C1 segment of cervical spinal cord (tissue), 14 donors: ENCODE measurements at places on chromosomes 2 and 18.

DNA sequence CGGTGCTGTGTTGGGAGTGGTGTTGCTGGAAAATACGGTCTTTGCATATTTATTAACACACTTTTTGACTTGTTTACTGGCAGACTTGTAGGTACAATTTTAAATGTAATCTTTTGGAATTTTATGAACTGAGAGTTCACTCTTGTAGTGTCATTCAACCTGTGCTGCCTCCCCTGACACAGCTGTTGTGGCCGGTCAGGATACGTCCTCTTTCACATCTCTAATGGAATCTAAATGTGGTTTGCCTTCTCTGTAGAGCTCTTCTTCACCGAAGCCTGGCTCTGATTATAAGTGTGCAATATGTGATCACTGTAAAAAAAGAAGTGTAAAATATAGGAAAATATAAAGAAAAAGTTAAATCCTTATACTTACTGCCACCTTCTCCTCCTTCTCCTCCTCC, 94.7 kb downstream of the MAP4K4 start:
- DNase-seq: no peak

DNA sequence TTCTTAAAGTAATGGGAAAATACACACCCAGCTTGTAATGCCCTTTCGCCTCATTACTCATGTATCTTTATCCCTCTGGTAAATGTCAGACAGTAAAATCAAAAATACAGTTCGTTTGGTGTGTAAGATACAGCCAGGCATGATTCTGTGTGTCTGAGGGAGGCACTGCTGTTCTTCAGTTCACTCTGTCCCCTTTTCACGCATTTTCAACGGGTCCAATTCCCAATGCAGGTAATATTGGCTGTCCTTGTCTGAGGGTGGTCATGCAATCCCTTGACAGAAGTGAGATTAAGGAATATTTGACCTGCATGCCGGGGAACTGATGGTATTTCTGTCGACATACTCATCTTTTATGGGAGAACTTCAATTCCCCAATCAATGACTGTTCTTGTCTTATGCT, 587.2 kb upstream of the NXPH2 start:
- DNase-seq: no peak

DNA sequence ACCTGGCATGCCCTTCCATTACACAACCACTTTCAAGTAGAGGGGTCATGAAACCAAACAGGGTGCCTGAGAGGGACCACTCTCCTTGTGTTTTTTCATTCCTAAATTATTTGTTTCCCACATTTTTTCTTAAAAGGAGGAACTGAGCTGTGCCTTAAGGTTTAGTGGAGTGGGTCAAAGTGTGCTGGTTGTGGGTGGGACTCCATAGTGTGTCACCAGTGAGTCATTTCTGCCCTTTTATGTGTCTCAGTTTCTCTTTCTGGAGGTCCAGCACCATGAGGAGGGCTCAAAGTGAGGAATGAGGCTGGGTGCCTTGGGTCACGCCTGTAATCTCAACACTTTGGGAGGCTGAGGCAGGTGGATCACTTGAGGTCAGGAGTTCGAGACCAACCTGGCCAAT, 37.8 kb downstream of the COMMD1 start:
- no peak for DNase-seq

DNA sequence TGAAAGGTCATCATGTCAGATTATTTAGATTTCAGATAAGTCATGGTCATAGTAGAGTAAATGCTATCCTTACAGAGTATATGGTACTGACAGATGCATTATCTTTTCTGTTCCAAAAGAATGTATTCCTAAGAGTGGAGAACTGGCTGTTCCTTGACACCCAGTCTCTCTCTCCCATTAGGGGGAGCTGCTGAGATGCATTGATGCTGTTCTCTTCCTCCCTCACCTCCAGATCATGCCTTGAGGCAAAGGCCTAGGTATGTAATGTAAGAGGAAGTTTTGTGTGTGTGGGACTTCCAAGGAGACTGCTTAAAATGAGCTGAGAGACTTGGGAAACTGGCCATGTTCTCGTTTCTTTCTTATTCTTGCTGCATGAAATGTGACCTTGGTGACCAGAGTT, 979.5 kb upstream of the CELF4 start:
- DNase-seq: no peak

- DNase-seq: no peak
Observed at GRCh38 chr18:62631173-62631572, 84.2 kb upstream of the PHLPP1 start.

- no peak for DNase-seq
Observed at GRCh38 chr18:54215069-54215468, 9.4 kb downstream of the MBD2 start.

DNA sequence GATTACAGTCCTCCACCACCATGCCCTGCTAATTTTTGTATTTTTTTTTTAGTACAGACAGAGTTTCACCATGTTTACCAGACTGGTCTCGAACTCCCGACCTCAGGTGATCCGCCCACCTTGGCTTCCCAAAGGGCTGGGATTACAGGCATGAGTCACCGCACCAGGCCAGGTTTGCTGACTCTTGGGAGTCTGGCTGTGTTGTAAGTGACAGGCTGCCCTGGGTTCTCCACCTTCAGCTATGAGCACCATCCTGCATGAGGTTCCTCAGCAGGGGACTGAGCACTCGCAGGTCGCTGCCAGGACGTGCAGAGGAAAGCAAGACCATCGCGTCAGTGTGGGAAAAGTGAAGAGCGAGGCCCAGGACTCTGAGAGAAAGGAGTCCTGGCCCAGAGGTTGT, 112.6 kb upstream of the NDUFV2 start:
- DNase-seq: no peak

- DNase-seq: no peak
Observed at GRCh38 chr2:160242893-160243564, 43.0 kb upstream of the ITGB6 start.

DNA sequence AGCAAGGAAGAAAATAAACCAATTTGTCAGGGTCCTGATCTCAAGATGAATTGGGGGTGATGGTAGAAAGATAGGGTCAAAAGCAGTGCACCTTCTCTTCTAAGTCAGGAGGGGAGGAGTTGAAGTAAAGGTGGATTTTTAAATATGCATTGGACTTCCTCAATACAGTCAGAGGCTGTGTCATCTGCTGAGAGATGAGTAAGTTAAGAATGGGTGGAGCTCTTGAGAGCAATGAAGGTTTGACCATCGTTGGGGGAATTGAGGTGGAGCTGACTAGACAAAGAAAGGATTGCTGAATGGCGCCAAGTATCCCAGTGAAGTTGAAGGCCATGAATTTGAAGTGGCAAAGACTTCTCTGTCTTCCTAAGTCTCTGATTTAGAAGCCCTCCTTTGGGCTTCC, 18.4 kb upstream of the CPO start:
- DNase-seq: no peak
